ENCODE measurements at places on chromosomes 3 and 15.
A peak's percentile ranks its signal among the peaks of the same experiment; 100 is the strongest.

GRCh38 chr3:180875124-180875698 lies 37.3 kb upstream of the FXR1 start:
- DNase-seq, result no peak

- no peak for DNase-seq
Observed at GRCh38 chr3:114519415-114519814, 225.6 kb downstream of the TIGIT start.

- DNase-seq, result no peak
Observed at GRCh38 chr15:66994927-66995656, 70.3 kb upstream of the SMAD3 start.

- DNase-seq, result no peak
Observed at GRCh38 chr3:20405744-20406143, 219.7 kb upstream of the SGO1 start.

DNA sequence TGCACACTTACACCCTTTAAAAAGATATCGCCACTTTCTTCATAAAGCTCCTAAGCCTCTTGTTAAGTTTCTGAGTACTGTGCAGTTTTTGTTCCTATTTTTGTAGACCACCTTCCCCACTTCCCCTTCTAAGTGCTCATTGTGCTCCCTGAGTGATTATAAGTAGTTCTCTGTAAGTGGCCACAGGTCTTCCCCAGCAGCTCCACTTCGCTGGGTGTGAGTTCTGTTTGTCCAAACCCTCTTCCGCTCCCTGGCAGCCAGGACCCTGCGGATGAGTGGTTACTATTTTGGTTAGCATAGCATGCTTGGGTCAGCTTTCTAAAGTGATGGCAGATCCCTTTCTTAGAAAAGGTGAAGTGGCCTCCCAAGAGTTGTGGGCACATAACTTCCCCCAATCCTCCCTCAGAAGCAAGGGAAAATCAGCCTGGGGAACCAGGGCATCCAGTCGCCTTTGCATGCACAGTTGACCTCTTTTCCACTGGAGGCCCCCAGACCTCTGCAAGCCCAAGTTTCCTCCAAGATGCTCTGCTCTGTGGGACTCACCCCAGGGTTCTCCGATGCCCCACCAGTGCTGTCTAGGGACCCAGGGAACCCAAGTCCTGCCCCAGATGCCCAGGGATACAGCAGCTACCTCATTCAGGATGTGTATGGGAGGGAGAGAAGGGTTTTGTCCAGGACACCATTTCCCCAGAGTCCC lies 69.6 kb downstream of the ATP10A start:
- no peak for DNase-seq

DNA sequence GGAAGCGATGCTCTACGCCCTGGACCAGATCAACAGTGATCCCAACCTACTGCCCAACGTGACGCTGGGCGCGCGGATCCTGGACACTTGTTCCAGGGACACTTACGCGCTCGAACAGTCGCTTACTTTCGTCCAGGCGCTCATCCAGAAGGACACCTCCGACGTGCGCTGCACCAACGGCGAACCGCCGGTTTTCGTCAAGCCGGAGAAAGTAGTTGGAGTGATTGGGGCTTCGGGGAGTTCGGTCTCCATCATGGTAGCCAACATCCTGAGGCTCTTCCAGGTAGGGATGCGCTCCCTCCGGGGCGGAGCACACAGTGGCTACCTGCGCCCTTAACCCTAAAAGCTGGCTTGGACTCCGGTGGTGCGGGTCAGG lies 698 bp downstream of the GRM7 start:
- no peak for DNase-seq

- no peak for DNase-seq
Observed at GRCh38 chr3:52093756-52094545, 37.6 kb upstream of the DUSP7 start.

DNA sequence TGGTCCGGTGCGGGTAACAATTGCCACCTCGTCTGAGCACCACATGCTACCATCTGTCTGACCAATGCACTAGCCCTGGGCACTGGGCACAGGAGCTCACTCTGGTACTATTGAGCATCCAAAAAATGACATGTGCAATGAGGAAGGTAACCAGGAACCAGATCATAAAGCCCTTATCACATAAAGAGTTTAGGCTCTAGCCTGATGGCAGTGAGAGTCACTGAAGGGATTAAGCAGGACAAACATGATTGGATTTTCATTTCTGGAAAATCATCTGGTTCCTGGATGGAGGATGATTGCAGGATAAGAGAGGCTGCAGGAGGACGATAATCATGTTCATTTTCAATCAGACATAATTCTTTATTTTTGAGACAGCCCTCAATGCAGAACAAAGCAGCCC lies 12.4 kb downstream of the NDUFB4 start:
- no peak for DNase-seq

DNA sequence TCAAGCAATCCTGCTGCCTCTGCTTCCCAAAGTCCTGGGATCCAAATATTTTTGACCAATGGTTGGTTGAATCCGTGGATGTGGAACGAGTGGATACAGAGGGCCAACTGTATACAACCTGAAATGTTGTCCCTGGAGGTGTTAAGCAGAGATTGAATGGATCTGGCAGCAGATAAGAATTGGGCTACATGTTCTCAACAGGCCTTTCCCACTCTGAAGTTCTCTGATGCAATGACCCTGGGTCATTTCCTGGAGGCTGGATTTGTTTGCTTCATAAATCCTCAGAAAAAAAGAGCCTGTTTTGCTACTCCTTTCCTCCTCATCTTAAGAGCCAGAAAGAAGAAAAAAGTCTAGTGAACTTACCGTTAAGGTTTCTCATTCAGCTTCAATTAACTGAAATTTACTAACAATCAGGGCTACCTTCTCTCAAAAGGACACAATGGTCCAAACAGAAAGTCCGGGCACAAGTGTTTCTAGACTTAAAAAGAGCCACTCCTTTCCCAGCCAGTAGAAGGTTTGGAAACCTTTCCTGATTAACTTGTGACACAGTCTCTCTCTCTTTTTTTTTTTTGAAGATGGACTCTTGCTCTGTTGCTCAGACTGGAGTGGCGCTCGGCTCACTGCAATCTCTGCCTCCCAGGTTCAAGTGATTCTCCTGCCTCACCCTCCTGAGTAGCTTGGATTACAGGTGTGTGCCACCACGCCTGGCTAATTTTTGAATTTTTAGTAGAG lies 6.5 kb downstream of the ARHGEF3 start:
- DNase-seq, result no peak

DNA sequence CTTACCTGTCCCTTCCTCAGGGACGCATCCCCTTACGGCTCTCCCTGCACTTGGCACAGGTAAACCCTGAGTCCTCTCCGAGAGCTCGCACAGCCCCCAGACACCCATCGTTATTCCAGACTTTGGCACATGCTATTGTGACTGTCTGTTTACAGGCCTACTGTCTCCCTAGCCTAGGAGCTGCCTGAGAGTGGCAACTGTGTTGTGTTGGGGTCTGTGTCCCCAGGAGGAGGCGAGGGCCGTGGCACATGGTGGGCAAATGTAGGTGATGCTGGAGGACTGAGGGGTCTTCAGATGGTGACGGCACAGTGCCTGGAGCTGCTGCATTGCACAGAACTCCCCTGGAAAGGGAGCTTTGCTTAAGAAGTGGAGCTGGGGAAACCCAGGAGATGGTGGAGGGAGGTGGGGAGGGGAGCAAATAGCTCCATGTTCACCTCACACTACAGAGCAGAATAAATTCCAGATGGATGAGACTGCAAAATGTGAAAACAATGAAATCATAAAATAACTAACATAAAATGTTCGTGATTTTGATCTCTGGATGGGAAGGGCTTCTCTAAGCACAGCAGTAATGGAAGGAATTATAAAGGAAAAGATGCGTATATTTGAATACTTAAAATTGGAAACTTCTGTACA lies 96.5 kb downstream of the SMAD6 start:
- DNase-seq, result no peak

- no peak for DNase-seq
Observed at GRCh38 chr3:65619451-65619881, 419.3 kb downstream of the MAGI1 start.

DNA sequence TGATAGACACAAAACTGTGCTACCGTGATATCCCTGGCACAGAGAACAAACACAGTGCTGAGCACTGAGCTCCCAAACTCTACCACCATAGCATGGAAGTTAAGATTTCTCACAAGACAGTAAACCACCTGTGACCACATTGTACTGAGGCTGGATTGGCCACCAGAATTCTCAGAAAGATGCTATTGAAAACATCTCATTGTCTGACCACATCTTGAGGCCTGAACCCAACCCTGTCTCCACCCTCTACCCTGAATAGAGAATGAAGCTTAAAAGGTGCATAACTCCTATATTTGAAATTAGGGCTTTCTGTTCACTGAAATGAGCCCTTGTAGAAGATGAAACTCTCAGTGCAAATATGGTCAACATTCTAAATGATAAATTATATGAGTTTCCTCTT lies 281.3 kb upstream of the NPAP1 start:
- DNase-seq, result no peak

- no peak for DNase-seq
Observed at GRCh38 chr15:79724804-79725203, 172.0 kb downstream of the MTHFS start.

- peak; percentile 18 for DNase-seq
Observed at GRCh38 chr3:44511238-44511566, 33.7 kb upstream of the ZNF445 start.

DNA sequence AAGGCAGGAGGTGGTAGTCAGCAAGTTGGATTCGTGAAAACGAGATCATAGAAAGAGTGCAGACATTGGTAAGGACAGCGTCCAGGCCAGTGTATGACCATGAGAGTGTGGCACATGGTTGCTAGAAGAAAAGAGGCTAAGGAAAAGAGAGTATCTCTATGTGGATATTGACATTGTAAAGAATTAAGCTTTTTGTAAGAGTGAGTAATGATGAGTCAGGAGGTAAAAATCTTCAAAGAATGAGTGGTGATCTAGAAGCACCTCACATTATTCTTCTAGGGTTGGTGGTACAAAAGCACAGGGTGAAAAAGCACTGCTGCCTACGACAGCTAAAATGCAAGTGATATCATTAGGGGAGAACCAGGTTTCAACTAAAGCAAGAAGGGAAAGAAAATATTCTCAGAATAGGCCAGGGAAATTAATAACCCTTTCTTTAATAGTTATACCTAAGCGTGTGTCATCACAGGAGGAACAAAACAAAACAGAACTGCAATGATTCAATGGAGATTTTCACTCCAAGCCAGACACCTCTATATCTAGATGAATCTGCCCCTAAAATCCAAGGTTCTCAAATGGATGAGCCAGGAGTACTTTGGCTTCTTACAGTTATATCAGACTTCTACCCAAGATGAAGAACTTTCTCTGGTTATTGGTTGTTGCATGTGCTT lies 884.7 kb downstream of the NAALADL2 start:
- no peak for DNase-seq

- DNase-seq, result no peak
Observed at GRCh38 chr3:121072133-121072532, 164.1 kb downstream of the STXBP5L start.

GRCh38 chr3:47073685-47074084 lies 90.2 kb downstream of the SETD2 start:
- DNase-seq, result no peak

DNA sequence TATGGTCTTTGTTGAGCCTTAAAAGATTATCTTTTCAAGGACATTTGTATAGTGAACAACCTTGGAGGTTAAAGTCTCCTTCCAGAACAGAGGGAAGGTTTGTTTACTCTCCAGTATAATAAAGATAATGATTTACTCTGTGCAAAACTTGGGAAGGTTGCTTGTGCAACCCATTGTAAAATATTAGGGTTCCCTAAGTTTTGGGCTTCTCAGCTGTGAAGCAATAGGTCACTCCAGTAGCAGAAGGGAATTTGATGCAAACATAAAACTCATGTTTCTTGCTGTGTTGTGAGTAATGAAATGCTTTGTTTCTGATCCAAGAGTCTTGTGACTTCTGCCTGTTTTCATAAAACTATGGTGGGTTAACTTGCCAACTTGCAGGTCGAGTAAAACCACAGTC lies 177.5 kb downstream of the SUCNR1 start:
- no peak for DNase-seq

DNA sequence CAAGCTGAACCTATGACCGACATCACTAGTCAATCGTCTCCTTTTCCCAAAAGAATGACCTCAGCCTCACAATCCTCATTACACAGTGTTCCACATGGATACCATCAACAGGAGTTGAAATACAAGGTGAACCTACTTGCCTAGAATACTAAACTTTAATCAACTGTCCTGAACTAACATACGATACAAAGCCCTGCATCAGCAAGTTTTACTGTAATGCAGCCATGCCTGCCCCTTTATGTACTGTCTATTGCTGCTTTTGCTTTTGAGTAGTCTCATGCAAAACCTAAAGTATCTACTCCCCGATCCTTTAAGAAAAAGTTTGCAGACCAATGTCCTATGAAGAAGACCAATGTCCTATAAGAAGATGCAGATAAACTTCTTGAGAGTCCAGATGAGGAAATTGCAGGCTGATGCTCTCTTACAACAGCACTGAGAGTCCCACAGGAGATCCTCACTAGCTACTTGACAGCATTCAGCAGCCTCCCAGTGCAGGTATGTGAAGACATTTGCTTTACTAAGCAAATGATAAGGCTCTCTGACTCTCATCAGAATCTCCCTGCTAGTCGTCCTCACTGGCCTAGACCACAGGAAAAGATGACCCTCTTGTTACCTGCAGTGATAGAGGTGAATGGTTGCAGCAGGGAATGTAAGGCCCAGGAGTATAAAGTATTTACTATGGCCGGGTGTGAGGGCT lies 23.6 kb downstream of the SUCLG2 start:
- no peak for DNase-seq

DNA sequence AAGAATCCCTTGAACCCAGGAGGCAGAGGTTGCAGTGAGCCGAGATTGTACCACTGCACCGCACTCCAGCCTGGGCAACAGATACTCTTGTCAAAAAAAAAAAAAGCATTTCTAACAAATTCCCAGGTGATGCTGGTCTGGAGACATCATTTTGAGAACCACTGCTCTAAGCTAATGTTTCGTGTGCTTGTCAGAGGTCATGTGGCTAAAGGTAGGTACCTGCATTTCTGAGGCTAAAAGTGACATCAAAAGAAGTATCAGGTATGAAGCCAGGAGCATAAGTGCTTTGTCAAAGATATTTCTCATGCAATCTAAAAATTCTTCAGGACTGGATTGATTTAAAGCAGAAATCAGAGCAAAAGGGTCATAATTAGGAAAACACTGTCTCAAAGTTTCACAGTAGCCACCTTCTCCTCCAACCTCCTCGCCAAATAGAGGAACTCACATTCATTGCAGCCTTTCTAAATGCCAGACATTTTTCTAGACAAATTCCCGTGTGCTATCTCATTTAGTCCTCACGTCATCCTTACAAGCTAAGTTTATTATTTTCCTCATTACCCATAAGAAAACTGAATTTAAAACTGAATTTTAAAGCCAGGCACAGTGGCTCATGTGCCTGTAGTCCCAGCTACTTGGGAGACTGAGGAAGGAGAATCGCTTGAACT lies 25.7 kb upstream of the GSK3B start:
- DNase-seq, result no peak

DNA sequence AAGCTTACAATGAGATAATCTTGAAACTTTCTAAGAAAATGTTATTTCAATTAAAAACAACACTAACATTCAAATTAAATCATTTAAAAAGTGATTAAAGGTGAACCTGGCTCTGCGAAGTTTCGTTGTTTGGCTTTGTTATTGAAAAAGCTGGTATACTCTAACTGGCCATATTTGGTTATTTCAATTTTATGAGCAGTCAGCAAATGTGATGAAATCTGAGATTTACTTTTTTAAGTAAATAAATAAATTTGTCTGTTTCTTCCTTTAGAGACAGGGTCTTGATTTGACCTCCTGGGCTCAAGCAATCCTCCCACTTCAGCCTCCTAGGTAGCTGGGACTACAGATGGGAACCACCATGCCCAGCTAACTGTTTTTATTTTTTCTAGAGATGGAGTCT lies 38.0 kb downstream of the CDV3 start:
- no peak for DNase-seq

Measured in activated T-cell treated with anti-CD3 and anti-CD28 coated beads, Interleukin-2, amount 50 U/mL, for 48 hours (primary cell).